Fibroblast of skin of right quadriceps (primary cell): ENCODE measurements at places on chromosomes 3 and 15.
A peak's percentile ranks its signal among the peaks of the same experiment; 100 is the strongest.

DNA sequence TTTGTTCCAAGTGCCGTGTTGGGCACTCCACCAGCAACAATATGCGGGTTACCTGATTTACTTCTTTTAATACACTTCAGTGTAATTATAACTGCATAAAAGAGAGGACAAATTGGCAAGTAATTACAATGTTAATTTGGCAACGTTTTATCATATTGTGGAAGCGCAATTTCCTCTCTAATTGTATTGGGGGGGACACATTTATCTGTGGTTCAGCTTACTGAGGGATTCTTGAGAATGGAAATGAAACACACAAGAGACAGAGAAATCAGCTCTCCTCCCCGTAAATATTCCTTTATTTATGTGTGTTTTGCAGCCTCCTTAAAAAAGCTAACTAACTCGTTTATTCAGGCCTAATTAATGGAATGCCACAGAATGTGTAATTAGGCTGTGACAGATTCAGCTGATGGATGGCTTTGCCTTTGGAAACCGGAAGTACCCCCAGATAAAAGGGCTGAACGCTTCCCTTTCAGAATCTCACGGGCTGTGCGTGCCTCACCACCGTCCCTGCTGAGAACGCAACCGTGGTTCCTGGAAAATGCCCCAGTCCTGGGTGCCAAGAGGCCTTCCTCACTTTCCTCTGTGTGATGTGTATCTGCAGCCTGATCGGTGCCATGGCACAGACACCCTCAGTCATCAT is 247.1 kb upstream of the ST8SIA2 start:
- DNase-seq = no peak

- DNase-seq = no peak
Measured at GRCh38 chr3:43296565-43296964, 10.2 kb downstream of the SNRK start.

DNA sequence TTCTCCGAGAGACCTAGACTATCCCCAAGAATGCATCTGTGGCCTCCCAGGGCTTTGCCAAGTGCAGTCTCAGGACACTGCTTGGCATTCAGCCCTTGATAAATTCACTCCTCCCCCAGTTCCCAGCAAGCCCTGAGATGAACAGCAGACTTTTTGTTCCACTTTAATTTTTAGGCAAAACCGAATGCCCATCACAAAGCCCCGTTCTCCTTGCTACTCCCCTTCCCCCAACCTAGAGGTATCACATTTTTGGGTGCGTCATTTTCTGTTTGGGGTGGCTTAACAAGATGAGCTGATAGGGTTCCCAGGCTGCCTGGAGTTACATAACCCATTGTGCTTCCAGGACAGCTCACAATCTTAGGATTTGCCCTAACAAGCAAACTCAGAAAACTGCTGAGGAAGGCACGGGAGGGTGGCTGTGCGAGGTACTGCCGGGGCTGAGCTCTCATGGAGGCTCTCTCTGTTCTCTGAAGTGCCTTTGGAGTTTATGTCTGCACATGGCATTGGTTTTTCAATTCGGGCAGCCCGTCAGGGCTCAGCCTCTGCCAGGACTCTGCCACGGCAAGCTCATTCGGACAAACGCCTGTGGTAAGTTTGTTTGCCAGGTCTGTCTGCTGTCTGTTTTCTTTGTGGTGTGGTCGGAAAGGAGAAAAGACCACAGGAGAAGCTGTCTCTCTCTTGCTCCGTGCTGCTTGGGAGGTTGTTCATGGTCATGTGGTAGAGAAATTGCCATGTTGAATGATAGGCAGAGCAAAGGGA is at the start of gene TRAK1:
Gene TRAK1, plus strand, starts transcription at position 385 of the 759 bp plus-strand sequence. Its CDS starts 113 bp downstream, at position 498.
- no peak for DNase-seq

- DNase-seq = peak; percentile 77
Measured at GRCh38 chr15:94322141-94322540, 90.8 kb downstream of the MCTP2 start.

GRCh38 chr15:71374607-71375352 is 259.5 kb downstream of the THSD4 start:
- DNase-seq = peak; percentile 34

DNA sequence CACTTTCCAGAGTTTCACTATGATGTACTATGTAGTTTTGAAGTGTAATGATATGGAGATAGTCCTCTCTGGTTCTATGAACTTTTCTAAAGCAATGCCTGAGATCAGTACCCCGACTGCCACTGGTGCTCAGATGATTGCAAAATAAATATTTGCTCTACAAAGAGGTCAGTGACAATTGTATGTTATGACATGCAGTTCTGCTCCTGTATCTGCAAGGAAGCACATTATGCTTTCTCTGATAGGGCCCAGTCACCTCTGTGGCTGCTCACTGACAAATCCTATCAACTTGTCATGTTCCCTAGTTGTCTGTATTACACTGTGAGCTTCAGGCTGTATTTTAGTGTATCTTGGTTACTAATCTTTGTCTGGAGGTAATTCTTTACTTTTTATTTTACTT is 362.6 kb downstream of the ROBO1 start:
- no peak for DNase-seq

DNA sequence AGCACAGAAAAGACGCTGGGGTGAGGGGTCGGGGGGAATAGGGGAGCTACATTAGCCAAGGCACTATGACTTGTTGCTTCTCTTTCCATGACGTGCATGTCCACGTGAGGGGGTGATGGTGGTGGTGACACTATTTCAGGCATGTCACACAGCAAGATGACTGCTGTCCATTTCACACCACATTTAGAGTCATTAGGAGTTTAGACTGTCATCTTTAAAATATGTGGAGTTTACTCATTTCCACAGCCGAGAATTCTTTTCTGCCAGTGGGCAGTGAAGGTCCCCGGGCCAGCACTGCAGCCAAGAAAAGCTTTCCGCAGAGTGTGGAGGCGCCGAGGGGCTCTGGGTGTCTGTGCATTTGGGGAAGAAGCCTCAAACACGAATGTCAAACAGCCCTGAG is 954 bp upstream of the DGKG start:
- DNase-seq = no peak

DNA sequence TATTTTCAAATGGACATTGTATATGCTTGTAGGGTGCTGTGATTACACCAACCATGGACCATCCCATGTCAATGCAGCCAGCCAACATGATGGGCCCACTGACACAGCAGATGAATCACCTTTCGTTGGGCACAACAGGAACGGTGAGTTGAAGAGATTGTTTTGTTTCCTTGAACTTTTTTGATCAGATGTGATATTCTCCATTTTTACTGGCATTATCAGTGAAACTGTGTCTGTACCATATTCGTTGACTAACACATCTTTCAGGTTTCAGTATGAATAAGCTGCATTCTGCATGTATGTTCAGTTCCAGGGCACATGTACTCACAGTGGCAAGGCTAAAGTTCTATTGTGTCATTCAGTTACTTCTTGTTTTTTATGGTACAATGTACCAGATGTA is 655.2 kb downstream of the RBMS3 start:
- DNase-seq = no peak

GRCh38 chr15:39468331-39468730 is 112.5 kb upstream of the THBS1 start:
- no peak for DNase-seq

GRCh38 chr3:45145681-45146614 is at the start of gene CDCP1:
TSS of gene CDCP1 (minus strand) at chr3:45146378. CDS start at chr3:45146287, 91 bp downstream.
- no peak for DNase-seq

- no peak for DNase-seq
Measured at GRCh38 chr3:46472736-46473135, 8.0 kb upstream of the LTF start.

DNA sequence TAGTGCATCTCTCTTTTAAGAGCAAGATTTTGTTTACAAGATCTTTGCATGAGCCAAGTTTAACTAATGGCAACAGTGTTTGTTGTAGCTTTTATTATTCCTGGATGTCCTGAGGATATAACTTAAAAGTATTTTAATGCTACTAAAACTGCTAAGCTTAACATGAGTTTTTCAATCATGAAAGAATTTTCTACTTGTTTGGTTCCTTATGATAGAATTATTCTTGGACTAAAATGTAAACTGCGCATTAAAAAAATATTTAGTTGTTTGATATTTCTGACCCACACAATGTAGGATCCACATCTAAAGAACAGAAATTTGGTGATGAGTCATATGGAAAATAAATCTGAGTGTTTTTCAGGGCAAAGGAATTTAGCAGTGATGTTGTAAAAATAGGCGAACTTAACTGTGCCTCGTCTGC is 70.8 kb downstream of the RAP2B start:
- peak; percentile 81 for DNase-seq

DNA sequence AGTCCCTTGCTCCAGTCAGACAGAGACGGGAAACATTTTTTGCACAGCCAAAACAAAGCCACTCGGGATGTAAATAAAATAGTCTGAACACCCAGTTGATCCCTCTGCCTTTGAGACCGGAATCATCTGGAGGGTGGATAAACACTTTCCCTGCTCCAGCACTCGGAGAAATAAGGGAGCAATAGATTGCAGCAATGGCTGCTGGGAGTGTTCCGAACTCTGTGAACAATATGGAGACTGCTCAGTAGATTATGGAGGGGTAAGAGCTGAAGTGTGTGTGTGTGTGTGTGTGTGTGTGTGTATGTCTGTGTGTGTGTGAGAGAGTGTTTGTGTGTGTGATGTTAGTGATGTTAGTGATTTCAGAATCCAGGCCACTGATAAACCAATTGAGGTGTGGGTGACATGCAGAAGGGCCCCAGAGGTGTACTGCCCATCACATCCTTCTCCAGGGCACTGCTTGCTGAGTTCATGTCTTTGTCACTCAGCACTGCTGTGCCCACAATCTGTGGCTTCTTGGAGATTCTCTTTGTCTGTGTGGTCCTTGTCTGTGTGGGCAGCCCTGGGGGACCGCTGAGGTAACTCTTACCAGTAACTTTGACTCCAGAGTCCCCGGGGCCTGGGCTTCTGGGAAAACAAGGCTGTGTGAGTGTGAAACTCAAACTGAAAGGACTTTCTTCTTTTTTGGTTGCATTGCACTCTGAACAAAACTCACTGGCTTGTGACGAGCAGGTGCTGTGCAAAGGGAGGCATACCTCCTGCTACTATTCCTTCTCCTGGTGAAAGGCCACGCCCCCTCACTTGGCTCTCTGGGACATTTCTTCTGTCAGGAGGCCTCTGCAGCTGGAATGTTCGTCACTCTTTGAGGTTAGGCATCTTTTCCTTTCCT is 23.0 kb downstream of the CRYGS start:
- no peak for DNase-seq

- DNase-seq = peak; percentile 32
Measured at GRCh38 chr3:147200545-147200944, 205.8 kb downstream of the ZIC4 start.

- no peak for DNase-seq
Measured at GRCh38 chr3:183038221-183038620, 57.9 kb upstream of the DCUN1D1 start.

- DNase-seq = peak; percentile 34
Measured at GRCh38 chr3:66693461-66694031, 192.7 kb upstream of the LRIG1 start.

DNA sequence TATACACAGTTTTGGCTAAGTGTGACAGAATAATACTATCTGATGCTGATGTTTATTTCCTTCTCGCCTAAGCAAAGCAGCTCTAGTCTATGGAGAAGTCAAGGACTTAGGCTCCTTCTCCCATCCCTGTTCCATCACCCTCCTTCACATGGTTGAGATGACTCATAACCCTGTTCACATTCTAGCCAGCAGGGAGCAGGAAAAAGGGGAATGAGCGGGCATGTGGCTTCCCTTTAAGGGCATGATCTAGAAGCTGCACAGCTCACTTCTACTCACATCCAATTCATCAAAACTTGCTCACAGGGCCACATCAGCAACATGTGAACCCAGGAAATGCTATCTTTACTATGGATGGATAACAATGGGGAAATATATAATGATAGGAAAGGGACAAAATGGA is 40.9 kb downstream of the CBLB start:
- DNase-seq = peak; percentile 90

GRCh38 chr3:66692766-66693150 is 191.9 kb upstream of the LRIG1 start:
- DNase-seq = no peak

DNA sequence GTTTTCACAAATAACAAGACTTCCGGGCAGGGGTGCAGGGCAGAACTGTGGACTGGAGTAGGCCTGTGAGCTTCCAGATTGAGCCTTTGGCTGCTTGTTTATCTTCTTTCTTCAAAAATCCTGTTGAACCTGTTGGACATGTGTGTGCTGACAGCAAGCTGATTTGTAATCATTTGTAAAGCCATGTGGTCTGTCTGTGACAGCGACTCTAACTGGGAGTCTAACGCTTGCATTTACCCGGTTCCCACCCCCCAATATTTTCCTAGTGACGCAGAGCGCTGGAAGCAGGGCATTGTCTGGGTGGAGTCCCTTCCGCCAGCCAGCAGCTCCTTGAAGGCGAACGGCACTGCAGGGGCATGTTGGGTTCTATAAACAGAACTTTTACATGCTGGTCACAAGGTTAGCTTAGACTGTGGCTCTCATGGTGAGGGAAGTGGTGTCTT is 85.7 kb upstream of the MYZAP start:
- DNase-seq = peak; percentile 60

DNA sequence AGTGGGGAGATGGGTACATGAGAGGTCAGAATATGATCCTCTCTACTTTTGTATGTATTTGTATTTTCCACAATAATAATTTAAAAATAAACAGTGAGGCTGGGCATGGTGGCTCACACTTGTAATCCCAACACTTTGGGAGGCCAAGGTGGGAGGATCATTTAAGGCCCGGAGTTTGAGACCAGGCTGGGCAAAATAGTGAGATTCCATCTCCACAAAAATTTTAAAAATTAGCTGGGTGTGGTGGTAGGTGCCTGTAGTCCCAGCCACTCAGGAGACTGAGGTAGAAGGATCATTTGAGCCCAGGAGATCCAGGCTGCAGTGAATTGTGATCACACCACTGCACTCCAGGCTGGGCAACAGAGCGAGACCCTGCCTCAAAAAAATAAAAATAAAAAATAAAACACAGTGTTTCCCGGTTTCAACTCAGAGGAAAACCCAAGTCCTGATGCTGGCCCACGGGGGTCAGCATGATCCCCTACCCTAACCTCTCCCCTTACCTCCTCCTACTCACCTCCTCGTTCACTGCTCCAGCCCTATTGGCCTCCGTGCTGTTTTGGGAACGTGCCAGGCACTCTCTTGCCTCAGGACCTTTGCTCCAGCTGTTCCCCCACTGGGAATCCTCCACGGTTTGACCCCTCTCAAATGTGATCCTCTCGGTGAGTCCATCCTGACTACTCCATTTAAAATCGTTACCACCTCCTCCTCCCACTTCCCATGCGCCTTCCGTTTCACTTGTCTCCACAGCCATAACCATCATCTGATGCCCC is 2.9 kb upstream of the KLHL40 start:
- DNase-seq = no peak

- no peak for DNase-seq
Measured at GRCh38 chr3:69697381-69697780, 41.9 kb upstream of the MITF start.
